Naive B cell (primary cell): ENCODE measurements at places on chromosomes 16 and 17.

- DNase-seq, result no peak
These were observed 100.7 kb downstream of the LYRM1 start for GRCh38 chr16:21001262-21001661.

DNA sequence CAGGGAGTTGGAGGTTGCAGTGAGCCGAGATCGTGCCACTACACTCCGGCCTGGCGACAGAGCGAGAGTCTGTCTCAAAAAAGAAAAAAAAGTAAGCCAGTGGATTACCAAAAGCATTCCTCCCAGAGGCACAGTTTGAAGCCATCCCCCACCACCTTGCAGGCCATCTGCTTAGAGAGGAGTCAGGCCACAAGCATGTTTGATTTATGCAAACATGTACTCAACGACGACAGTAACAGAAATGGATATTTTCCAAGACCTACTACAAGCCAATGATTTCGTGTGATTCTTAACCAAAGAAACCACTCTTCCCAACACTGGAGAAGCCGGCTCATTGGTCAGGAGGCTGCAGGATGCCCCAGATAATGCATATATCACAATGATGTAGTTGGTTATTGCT, 34.8 kb downstream of the MYH13 start:
- DNase-seq, result no peak

GRCh38 chr17:36818134-36818825, 119.0 kb upstream of the LHX1 start:
- no peak for DNase-seq

- DNase-seq, result no peak
These were observed 55.6 kb upstream of the LRRC37A3 start for GRCh38 chr17:64974750-64975317.

DNA sequence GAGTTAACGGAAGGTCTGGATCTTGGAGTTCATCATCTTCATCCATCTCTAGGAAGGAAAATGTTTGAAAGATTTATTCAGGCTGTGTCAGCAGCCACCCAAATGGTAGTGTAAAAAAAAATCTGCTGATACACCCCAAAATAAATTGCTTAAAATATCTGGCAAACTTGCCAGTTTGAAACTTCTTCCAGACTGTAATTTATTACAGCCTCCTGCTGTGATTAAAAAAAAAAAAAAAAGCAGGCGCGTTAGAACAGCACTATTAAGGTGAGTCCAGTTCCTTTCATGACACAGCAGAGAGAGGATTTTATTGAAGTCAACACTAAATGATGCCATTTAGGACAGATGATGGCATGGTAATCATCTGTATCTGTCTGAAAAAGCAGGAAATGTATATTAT, 140.6 kb upstream of the CORO6 start:
- no peak for DNase-seq

DNA sequence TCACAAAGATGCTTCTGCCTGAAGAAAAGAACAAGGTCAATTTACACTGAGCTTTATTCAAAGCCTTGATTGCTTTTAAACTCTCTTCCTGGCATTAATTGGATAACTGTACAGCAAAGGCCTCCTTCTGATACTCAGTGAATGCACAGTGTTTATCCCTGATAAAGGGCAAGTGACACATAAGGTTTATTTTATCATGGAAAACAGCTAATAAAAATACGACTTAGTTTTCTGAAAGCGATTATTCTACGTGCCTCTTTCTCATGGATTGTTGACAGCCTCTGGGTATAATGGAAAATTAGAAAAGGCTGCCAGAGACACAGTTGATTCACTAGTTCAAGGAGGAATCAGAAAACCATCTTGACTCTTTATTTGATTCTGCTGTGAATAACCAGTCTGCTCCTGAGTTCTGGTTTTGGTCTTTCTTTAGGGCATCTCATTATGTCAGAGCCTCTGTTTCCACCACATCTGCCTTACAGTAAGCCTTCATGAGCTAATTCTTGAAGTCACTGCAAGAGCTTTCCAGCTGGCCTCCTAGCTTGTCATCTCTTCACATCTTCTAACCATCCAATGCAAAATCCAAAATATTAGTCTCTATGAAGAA, 212.9 kb downstream of the CNTNAP4 start:
- DNase-seq, result no peak
